Activated T-helper 1 cell treated with anti-CD3 and anti-CD28 coated beads, Interleukin-12 subunit alpha, Interleukin-12 subunit beta, Interleukin-2, Interleukin-4 antibody, amounts not matched to agents 30 ng/mL and 10 ng/mL and 1 ng/mL, durations not matched to agents 14 hours and 24 hours and 36 hours (primary cell): ENCODE measurements at places on chromosomes 2 and 18. TPM values are rescaled to one million over a fixed set of nuclear protein-coding genes. Genes with fewer than 3 reads are reported as not detected.

DNA sequence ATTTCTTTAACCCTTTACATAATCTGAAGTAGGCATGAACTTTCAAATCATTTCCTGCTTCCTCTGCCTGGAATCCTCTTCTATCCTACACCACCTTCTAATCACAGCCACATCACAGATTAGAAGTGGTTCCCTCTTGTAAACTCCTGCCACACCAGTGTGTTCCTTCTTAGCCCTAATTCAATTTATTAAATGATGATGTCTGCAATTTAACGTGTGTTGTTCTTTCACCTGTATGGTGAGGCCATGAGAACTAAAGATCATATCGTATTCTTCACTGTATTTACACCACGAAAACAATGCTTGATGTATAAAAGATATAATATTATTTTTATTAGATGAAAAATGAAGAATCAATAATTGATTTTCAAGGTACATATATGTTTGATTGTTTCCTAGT, 494.3 kb downstream of the EPHA4 start:
- no peaks in the 10 kb centered on the region for H3K36me3 ChIP-seq
- H3K27me3 ChIP-seq, result no peaks in the 10 kb centered on the region
- H3K27ac ChIP-seq, result no peak overlapping the region
- no peaks in the 10 kb centered on the region for H3K4me1 ChIP-seq
- no peak for DNase-seq
- H3K4me3 ChIP-seq, result no peak overlapping the region

Gene ALPP
- total RNA-seq, result not detected in 2 replicates

GRCh38 chr18:11178951-11179549, 29.7 kb upstream of the PIEZO2 start:
- no peaks in the 10 kb centered on the region for H3K4me1 ChIP-seq
- DNase-seq, result no peak
- no peak overlapping the region for H3K27ac ChIP-seq
- H3K4me3 ChIP-seq, result no peak overlapping the region

DNA sequence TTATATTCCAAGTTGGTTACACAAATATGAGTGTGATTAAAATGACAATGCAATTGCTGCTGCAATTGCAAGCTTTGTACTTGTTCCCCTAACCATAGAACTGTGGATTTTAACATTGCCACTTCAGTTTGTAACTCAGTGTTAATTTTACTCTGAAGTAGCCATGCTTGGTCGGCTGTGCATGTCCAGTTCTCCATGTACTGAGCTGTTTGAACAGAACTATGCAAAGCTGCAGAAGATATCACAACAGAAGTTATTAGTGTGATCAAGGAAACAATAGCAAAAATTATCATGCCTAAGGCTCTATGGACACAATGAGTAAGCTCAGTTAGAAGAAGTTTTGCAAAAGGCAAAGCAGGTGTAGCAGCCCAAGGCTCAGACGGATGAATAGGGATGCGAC, 45.3 kb downstream of the CXCR4 start:
- H3K4me1 ChIP-seq, result peaks cover 39% of the 10 kb centered on the region
- no peaks in the 10 kb centered on the region for H3K27me3 ChIP-seq
- DNase-seq, result no peak
- H3K4me3 ChIP-seq, result no peak overlapping the region
- no peak overlapping the region for H3K27ac ChIP-seq

DNA sequence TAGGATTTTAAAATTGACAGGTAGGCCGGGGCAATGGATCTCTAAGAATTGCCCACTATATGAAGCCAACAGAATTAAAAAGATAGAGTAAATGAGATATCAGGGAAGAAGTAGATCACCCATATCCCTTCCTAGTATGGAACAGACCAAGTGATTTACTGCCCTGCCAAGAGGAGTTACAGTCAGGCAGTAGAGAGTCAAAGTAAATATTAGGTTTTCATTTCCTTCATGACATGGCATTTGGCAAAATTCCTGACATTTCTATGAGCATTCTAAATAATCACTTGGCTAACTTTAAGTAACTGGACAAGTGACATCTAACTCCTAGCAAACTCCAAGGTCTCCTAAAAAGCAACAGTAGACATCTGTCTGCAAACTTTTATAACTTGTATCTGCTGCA, 33.5 kb downstream of the GALNT5 start:
- peaks cover 3% of the 10 kb centered on the region for H3K27me3 ChIP-seq
- no peak overlapping the region for H3K27ac ChIP-seq
- no peak overlapping the region for H3K4me3 ChIP-seq
- H3K36me3 ChIP-seq, result no peaks in the 10 kb centered on the region
- no peaks in the 10 kb centered on the region for H3K4me1 ChIP-seq

DNA sequence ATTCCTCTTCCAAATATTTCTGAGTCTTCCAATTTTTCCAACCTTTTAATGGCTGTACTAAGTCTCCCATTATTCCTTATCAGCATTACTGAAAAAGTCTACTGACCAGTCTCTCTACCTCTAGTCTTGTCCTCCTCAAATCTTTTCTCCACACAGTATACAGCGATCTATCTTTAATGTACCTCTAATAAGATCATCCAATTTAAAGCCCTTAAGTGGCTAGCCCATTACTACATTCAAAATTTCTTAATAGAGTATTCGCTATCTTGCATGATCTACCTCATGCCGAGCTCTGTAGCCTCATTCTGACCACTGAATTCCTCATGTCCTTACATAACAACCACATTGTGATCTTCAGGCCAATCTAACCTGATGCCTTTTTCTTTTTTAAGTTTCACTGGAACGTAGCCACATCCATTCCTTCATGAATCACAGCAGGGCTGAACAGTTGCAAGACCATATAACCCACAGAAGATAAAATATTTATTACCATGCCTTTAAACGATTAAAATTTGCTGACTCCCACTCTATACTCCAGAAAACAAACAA, 57.9 kb downstream of the SLC66A3 start:
- no peak for DNase-seq
- no peak overlapping the region for H3K4me3 ChIP-seq
- peaks cover 19% of the 10 kb centered on the region for H3K36me3 ChIP-seq
- no peaks in the 10 kb centered on the region for H3K27me3 ChIP-seq
- no peaks in the 10 kb centered on the region for H3K4me1 ChIP-seq

Gene SGPP2
- 29.5 and 31.2 TPM in 2 replicates for total RNA-seq

- no peak for DNase-seq
- H3K4me3 ChIP-seq, result no peak overlapping the region
- H3K36me3 ChIP-seq, result no peaks in the 10 kb centered on the region
- peaks cover 2% of the 10 kb centered on the region for H3K27me3 ChIP-seq
- no peaks in the 10 kb centered on the region for H3K4me1 ChIP-seq
Observed at GRCh38 chr2:235573331-235574221, 79.7 kb downstream of the AGAP1 start.

GRCh38 chr18:23673725-23674124, 11.0 kb upstream of the ANKRD29 start:
- no peak for DNase-seq
- no peak overlapping the region for H3K4me3 ChIP-seq
- H3K27ac ChIP-seq, result no peak overlapping the region
- H3K27me3 ChIP-seq, result peaks cover 33% of the 10 kb centered on the region
- no peaks in the 10 kb centered on the region for H3K4me1 ChIP-seq

Gene IL1B
- 0.23 and 0.44 TPM in 2 replicates for total RNA-seq

DNA sequence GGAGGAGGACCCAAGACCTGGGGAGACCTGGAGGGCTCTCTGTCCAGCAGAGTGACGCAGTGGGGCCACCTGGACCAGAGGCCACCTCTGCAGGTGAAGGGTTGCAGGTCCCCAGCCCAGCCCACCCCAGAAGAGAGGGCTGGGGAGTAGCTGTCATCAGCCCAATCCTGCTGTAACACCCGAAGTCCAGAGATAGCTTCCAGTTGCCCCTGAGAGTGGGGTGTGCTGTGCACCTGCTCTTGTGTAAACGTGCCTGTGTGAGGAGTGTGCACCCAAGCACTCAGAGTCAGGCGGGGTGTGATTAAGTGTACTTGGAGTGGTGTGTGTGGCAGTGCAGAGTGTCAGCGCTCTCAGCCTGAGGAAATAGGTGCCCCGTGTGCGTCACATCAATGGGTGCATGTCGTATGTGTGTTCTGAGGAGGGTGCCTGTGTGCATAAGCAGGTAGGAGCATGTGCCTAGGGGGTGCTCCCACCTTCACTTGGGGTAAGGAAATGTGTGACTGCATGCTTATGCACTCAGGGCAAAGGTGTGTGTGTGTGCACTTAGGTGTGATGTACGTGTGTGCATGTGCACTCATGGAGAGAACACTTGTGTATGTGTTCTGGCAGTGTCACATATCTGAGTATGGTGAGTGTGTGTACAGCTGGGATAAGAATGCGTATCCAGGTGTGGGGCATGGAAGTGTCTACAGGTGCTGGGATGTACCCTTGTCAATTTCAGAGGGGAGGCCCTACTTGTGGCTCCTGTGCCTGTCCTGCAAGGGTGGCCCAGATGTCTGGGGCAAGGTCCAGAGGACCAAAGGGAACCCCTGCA, 672 bp downstream of the ATP6V1B1 start:
- H3K4me3 ChIP-seq, result no peak overlapping the region
- no peak for DNase-seq
- H3K4me1 ChIP-seq, result no peaks in the 10 kb centered on the region
- H3K27ac ChIP-seq, result no peak overlapping the region

Gene SAG
- 0.08 and 0.32 TPM in 2 replicates for total RNA-seq

- DNase-seq, result no peak
- peaks cover 32% of the 10 kb centered on the region for H3K36me3 ChIP-seq
- peaks cover 63% of the 10 kb centered on the region for H3K4me1 ChIP-seq
- no peaks in the 10 kb centered on the region for H3K27me3 ChIP-seq
- H3K27ac ChIP-seq, result peak overlapping the region; percentile 30
Observed at GRCh38 chr2:118097657-118098056, 9.4 kb downstream of the INSIG2 start.

DNA sequence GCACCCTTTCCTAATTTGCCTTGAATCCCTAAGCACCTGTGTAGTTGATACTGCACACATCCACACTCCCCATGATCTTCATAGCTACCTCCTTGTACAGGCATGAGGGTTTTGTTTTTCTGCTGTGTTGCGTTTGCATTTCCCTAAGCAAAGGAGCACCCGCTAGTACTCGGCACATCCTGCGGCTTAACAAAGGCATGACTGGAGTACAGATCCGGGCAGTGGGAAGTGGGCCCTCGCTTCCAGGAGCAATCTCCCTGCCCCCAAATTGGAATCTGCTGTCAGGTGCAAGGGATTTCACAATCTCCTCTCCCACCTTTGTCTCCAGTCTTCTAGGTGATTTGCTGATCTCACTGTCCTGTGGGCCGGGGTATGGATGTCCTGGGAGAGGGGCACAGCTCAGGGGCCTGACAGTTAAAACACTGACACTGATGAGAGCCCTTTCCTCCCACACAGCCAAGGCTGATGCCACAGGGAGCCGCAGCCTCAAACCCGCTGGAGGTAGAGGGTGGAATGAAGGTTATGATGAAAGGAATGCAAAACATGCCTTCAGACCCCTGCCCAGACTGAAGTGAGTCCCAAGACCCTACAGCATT, 98.7 kb upstream of the THOC1 start:
- H3K27ac ChIP-seq, result no peak overlapping the region
- no peaks in the 10 kb centered on the region for H3K4me1 ChIP-seq
- peaks cover 9% of the 10 kb centered on the region for H3K27me3 ChIP-seq
- no peak for DNase-seq

GRCh38 chr2:174551697-174552096, 45.9 kb downstream of the WIPF1 start:
- no peak overlapping the region for H3K4me3 ChIP-seq
- H3K36me3 ChIP-seq, result peaks cover 14% of the 10 kb centered on the region
- no peaks in the 10 kb centered on the region for H3K27me3 ChIP-seq
- DNase-seq, result no peak
- H3K4me1 ChIP-seq, result peaks cover 39% of the 10 kb centered on the region

Gene TMBIM1
- 66.2 and 70.5 TPM in 2 replicates for total RNA-seq

GRCh38 chr2:75025216-75025615, 66.8 kb downstream of the POLE4 start:
- no peak for DNase-seq
- no peaks in the 10 kb centered on the region for H3K27me3 ChIP-seq
- H3K4me1 ChIP-seq, result no peaks in the 10 kb centered on the region
- no peak overlapping the region for H3K4me3 ChIP-seq

DNA sequence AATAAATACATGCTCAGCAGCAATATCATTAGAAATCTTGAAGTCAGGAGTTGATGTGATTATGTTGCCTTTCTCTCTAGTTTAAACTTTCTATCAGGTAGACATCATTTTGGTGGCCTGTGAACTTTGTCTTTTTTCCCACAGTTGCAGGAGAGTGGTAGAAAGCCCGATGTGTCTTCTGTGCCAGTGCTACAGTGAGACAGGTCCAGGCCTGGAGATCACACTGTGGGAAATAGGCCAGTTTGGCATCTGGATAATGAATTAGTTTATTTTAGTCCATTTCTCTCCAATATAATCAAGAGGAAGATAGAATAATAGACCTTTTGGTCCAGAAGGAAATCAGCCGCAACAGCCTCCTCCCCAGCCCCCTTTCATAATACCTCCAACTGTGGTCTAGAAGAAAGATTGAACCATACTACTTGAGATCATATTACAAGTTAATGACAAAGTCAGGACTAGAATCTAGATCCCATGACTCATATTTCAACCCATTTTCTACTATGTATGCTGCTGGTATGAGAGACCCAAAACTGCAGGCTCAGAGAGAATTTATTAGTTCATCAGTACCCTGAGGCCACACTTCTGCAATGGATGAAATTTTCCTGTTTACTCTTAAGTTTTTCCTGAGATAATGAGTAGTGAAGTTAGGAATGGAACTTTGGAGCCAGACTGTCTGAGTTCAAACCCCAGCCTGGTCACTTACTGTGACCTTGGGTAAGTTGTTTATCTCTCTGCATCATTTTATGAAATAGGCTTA, 20.6 kb downstream of the KCMF1 start:
- peaks cover 24% of the 10 kb centered on the region for H3K4me1 ChIP-seq
- no peak overlapping the region for H3K4me3 ChIP-seq
- no peaks in the 10 kb centered on the region for H3K27me3 ChIP-seq
- H3K36me3 ChIP-seq, result peaks cover 2% of the 10 kb centered on the region
- no peak for DNase-seq

- no peak for DNase-seq
- H3K27ac ChIP-seq, result no peak overlapping the region
- no peak overlapping the region for H3K4me3 ChIP-seq
- H3K36me3 ChIP-seq, result no peaks in the 10 kb centered on the region
- H3K4me1 ChIP-seq, result no peaks in the 10 kb centered on the region
Observed at GRCh38 chr2:162473-163382, 101.1 kb downstream of the SH3YL1 start.

Gene ASB3
- 18.6 and 21.5 TPM in 2 replicates for total RNA-seq

Gene GREB1
- total RNA-seq, result 0.10 and 0.41 TPM in 2 replicates

DNA sequence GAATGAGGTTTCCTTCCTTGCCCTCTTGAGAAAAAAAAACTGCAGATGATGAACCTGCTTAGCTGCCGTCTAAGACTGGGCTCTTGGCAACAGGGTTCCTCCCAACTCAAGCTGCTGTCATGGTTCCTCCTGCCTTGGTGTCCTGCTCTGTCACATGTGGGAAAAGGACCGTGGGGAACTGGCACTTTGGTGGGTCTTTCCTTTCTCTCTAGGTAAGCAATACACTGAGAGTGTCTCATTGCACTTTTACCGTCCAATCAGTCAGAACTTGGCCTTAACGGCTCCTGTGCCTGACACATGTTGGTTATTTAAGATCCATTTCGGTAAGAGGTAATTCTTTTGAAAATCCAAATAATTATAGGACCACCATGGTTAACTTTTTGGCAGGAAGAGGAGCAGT, 60.8 kb upstream of the RNF152 start:
- DNase-seq, result no peak
- no peak overlapping the region for H3K27ac ChIP-seq
- peaks cover 55% of the 10 kb centered on the region for H3K4me1 ChIP-seq
- no peaks in the 10 kb centered on the region for H3K36me3 ChIP-seq
- no peak overlapping the region for H3K4me3 ChIP-seq
- H3K27me3 ChIP-seq, result peaks cover 33% of the 10 kb centered on the region
